Activated naive CD8-positive, alpha-beta T cell treated with anti-CD3 and anti-CD28 coated beads, Interleukin-2, amount 10 ng/mL, durations not matched to agents 7 days and 5 days (primary cell): ENCODE measurements at places on chromosomes 11 and 22.

DNA sequence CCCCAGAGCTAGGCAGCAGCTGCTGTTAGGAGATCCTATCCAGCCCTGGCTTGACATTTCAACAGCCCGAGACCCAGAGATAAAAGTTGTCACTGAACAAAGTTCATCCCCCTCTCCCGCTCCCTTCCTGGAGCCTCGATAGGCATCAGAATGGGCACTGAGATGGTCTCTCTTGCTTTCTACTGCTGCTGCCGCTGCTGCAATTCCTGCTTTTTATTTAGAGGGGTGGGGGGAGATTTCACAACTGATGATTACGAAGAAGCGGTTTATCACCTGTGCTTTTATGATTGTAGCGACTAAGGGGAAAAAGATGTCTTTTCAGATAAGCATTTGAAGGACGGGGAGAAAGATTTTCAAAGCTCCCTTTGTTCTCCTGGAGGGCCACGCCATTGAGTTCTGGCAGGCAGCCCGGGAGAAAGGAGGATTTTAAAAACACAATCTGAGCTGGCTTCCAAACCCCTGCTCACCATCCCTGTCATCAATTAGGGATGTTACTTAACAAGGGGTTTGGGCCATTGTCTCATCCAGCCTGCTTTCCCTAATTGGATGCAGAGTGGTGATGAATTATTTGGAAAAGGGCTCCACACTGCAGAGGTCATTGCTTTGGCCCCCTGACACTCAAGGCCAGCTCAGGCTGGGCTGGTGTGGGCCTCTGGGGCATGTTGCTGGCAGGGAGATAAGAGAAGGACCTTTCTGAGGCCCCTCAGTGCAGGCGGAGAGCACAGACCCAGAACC lies 344.7 kb downstream of the BUD13 start:
- no peak for DNase-seq

DNA sequence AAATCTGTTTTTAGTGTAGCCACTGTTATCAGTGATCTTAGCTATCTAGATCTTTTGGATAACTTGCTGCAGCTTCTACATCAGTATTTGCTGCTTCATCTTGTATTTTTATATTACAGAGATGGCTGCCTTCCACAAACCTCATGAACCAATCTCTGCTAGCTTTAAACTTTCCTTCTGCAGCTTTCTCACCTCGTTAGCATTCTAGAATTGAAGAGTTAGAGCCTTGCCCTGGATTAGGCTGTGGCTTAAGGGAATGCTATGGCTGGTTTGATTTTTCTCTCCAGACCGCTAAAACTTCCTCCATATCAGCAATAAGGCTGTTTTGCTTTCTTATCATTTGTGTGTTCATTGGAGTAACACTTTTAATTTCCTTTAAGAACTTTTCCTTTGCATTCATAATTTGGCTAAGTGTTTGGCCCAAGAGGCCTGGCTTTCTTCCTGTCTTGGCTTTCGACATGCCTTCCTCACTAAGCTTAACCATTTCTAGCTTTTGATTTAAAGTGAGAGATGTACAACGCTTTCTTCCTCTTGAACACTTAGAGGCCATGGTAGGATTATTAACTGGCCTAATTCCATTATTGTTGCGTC lies 51.9 kb downstream of the LDLRAD3 start:
- DNase-seq = no peak

- DNase-seq = no peak
These were observed 14.0 kb upstream of the NRIP3 start for GRCh38 chr11:9017773-9018172.

GRCh38 chr11:26909991-26910591 lies 83.8 kb upstream of the FIBIN start:
- no peak for DNase-seq

- peak; percentile 79 for DNase-seq
These were observed 6.3 kb upstream of the KDELR3 start for GRCh38 chr22:38461414-38462081.

- DNase-seq = no peak
These were observed 1336.8 kb downstream of the TBC1D22A start for GRCh38 chr22:48099251-48099650.

DNA sequence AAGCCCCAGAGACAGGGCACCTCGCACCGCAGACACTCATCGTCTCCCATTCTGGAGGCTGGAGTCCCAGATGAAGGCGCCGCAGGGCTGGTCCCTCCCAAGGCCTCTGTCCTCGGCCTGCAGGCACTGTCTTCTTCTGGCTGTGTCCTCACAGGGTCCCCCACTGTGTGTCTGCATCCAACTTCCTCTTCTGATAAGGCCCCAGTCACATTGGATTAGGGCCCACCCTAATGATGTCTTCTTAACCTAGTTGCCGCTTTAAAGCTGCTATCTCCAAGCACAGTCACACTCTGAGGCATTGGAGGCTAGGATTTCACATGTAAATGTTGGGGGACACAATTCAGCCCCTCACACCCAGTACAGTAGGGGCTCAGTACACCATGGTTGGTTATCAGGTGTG lies 48.9 kb downstream of the DHCR7 start:
- DNase-seq = no peak

DNA sequence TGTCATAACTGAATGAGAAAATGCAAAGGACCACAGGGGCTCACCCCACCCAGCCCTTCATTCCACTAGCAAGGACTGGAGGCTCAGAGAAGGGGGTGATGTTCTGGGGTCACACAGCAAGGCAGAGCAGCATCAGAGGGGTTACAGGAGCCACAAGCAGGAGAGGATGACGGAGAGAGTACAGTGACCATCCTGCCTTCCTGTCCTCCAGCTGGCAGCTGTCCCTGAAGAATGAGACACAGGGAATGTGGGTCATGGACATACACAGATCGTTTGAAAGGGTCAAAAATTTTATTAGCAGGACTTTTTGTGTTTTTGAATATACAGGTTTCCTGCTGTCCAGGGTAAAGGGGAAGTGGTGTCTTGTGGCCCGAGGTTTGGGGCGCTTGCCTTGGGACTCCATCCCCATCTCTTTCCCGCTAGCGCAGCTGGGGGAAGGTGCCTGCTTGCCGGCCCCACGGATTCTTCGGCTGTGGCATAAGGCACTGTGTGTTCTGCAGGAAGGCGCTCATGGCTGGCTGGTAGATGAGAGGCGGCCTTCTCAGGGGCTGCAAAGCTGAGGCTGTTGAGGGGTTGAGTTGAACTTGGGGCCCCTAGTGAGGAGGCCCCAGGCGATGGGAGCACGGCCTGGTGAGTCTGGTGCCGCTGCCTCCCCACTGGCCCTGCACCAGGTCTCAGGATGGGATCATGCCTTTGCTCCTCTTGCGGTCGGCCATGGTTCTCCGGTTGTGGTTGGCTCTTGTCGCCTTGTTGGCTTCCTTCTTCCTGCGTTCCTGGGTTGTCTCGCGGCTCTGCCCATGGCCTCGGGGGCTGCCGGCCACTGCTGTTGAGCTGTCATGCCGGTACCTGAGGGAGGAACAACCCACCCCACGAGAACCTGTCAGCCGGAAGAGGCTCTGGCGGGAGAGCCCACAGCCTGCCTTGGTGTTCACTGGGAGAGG lies 21.4 kb downstream of the UQCR10 start:
- no peak for DNase-seq

DNA sequence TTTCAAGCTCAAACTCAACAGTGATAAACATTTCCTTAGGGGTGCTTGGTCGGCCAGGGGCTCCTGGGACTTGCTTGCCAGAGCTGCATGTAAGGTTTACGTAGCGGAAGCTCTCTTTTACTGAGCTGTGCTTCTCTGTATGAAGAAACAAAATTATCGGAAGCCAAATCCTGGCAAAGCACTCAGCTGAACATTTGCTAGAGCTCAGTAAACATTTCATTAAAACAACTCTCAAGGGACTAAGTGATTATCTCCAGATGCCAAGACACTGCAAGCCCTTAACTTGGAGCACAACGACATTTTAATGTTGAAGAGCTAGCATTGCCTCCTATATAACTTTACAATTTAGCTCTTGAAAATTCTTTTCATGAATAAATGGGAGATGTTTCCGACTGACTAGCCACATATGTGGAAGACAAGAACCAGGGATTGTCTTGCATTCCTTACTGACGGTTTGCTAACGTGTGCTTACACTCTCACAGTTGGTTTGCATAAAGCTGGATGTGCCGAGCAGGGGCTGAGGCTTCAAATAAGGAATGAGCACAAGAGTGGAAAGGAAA lies 43.4 kb downstream of the SCUBE2 start:
- no peak for DNase-seq

DNA sequence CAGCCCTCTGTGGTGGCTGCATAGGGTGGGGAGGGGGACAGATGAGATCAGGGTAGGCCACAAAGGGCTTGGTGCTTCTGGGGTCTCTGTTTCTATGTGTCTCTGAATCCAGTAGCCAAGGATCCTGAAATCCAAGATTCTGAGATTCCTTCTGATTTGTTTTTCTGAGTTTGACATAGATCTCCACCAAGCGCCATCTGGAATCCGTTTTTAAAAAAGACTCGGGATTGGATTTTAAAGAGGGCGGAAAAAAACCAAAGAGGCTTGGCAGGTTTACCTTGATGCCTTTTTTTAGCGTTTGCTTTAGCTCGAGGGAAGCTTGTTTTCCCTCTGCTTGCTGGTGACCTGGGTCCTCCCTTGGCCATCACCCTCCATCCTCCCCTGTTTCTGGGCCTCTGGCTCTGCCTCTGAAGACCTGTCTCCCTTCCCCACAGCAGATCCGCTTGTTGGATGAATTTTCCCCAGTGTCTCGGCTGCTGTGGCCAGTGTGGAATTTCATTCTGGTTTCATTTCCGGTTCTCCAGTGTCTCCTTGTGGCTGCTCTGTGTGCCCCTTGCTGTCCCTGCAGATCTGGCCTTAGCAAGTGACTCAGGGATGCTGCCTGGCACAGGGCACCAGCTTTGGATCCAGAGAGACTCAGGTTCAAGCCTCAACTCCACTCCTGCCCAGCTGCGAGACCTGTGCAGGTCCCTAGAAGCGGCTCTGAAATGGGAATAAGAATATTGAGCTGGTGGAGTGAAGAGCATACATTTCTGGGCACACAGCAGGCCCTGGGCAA lies 15.1 kb downstream of the SYNGR1 start:
- DNase-seq = no peak

GRCh38 chr11:110032957-110033570 lies 60.1 kb upstream of the ZC3H12C start:
- no peak for DNase-seq

- no peak for DNase-seq
These were observed 64.7 kb upstream of the ASPHD2 start for GRCh38 chr22:26364066-26365015.

DNA sequence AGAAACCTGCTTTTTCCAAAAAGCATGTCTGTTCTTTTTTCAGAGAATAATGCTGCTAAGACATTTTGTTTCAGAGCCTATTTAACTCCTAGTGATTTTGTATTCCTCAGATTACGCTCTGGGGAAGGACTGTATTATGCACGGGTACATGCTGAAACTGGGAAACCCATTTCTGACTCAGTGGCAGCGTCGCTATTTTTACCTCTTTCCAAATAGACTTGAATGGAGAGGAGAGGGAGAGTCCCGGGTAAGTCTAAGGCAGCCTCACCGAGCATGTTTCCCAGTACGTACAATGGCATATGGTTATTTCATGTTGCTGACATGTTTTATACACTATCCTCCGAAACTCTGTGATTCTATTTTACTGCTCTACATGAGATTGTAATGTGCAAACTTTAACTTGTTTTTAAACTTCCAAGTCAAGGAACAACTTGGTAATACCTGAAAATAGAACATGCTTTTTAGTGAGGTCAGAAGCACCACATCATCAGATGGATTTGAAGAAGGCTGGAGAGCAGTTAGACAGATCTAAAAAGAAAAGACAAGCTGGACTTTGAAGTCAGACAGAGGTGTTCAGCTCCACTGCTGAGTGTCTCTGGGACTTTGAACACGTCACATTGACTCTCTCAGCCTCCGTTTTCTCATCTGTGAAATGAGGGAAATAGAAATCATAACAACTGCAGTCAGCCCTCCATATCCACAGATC lies 23.7 kb upstream of the MYO18B start:
- DNase-seq = no peak

DNA sequence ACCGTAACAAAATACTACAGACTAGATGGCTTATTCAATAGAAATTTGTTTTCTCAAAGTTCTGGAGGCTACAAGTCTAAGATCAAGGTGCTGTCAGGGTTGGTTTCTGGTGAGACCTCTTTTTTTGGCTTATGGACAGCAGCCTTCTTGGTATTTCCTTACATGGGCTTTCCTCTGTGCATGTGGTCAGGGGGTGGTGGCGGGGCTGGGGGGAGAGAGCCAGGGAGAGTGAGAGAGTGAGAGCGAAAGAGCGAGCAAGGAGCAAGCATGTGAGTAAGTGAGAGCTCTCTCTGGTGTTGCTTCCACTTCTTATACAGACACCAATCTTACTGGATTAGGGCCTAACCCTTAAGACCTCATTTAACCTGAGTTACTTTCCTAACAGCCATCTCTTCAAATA lies 181.5 kb downstream of the TMEM135 start:
- DNase-seq = no peak

DNA sequence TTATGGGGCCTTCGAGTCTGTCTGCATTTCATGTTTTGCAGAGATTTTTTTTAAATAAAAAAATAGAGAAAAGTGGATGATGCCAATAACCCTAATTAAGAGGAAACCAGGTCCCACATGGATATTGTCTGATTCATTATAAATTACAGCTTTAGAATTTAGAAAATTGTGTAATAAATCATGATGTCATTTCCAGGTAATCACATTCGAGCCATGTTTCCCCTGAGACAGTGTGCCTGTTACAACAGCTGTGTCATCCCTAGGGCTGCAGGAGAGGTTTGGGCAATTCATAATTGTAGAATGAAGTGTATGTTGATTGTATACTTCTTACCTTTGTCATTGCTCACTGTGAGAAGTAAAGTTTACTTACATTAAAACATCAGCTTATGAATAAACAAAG lies 38.3 kb downstream of the NCAM1 start:
- no peak for DNase-seq

- no peak for DNase-seq
These were observed 600.1 kb upstream of the CHORDC1 start for GRCh38 chr11:90822996-90823395.

DNA sequence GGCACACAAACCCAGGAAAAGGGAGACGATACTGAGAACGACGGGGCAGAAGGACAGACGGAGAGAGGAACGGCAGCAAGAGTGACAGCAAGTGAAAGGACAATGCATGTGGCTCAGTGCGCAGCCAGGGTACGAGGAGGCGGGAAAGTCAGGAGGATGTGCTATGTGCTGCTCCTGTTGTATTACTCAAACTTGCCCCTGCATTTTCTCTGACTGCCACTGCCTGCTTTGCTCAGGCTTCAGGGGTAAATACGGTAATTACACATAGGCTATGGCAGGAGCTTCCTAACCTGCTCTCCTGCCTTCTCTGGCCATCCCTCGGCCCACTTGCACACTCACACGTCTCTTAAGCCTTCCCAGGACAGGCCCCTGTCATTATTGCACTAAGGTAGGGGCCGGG lies 94.8 kb downstream of the FEZ1 start:
- DNase-seq = no peak
